Stimulated activated CD4-positive, alpha-beta T cell treated with anti-CD3 and anti-CD28 coated beads, Interleukin-1b, Interleukin-23, amount 100 ng/mL, for 48 hours (primary cell): ENCODE measurements at places on chromosomes 1 and 21.

DNA sequence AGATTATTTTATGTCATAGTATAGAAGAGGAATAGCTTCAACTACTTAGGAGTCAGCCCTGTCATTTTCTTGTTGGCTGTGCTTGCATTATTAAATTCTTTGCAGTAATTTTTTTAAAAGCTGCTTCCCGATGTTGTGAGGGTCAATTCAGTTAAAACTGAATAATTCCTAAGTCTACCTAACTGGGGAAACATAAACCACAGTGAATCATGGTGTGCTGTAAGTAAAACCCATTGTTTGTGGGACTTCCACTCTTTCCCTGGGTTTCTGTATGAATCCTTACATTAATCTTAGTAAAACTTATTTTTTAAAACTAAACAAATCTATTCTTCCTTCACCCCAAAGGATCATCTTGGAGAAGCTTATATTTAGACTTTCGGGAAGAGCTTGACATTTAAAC is 4.4 kb downstream of the SUCO start:
- no peak for DNase-seq

DNA sequence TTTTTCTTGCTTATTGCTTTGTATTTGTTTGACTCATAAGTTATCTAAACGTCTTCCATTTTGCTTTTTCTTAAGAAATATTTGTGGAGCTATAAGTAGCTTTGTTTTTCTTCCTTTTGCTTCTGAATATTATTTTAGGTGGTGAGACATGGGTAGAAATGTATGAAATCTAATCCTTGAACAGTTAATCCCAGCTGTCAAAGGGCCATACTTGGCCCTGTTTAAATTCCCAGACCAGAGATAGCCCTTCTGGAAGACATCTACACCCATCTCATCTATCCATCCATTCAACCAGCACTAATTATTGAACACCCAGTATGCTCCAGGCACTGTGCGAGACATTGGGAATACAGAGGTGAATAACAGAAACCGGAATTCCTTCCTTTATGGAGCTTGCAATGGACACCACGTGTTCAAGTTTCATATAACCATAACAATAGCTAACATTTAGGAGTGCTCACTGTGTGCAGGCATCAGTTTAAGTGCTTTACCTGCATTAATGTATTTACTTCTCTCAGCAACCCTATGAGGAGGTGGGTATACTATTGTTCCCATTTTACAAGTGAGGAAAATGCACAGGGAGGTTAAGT is 8.7 kb downstream of the TACSTD2 start:
- no peak for DNase-seq

DNA sequence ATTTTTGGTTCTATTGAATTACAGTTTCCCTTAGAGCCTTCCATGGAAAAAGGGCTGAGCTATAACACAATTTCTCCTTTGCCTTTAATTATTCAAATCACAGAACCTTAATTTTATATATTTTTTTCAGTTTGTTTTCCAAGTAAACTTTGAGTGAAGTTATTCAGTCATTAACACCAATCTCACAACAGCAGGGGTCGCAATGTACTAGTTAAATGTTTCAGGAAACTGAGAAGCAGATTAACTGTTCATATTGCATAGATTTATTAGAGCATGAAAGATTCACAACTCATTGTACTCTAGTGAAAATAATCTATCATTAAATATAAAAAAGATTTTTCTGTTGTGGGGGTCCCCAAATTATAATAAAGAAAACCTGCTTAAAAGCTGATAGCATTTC is 64.1 kb downstream of the KIFAP3 start:
- DNase-seq = no peak

GRCh38 chr1:98028800-98029199 is 108.0 kb upstream of the DPYD start:
- DNase-seq = no peak

- peak; percentile 73 for DNase-seq
Measured at GRCh38 chr1:17494114-17494729, 45.3 kb upstream of the ARHGEF10L start.

GRCh38 chr1:98988904-98989555 is 15.6 kb downstream of the PLPPR5 start:
- no peak for DNase-seq

GRCh38 chr21:35924714-35925301 is 135.5 kb downstream of the SETD4 start:
- DNase-seq = peak; percentile 24
